Natural killer cell (primary cell): ENCODE measurements at places on chromosomes 7 and 10. TPM values are rescaled to one million over a fixed set of nuclear protein-coding genes. Genes with fewer than 3 reads are reported as not detected.

The ITGA8 gene
- not detected for total RNA-seq

- H3K27ac ChIP-seq = no peak overlapping the region
- no peak for DNase-seq
- H3K27me3 ChIP-seq = no peaks in the 10 kb centered on the region
Observed at GRCh38 chr10:79318369-79318768, 28.9 kb upstream of the PPIF start.

DNA sequence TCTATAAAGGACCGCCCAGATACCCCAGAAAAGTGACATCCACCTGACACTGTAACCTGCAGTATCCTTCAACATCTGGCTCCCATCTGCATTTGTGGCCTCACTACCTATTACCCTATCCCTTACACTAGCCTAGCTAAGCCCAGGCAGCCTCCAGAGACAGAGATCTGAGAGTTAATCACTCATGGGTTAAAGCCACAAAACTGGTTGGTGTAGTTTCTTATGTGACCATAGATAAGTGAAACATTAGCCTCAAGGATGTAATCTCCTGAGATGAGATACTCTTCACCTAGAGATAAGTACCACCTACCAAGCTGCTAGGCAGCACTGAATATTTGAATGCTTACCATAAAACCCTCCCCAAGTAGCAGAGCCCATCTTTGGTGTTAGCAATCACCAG is 35.4 kb downstream of the CTTNBP2 start:
- H3K4me3 ChIP-seq = no peak overlapping the region
- no peak for DNase-seq
- no peaks in the 10 kb centered on the region for H3K36me3 ChIP-seq
- no peak overlapping the region for H3K27ac ChIP-seq
- no peaks in the 10 kb centered on the region for H3K4me1 ChIP-seq
- no peaks in the 10 kb centered on the region for H3K27me3 ChIP-seq

- H3K27ac ChIP-seq = no peak overlapping the region
- no peak overlapping the region for H3K4me3 ChIP-seq
- no peaks in the 10 kb centered on the region for H3K27me3 ChIP-seq
Observed at GRCh38 chr7:92404170-92404614, 43.1 kb upstream of the GATAD1 start.

DNA sequence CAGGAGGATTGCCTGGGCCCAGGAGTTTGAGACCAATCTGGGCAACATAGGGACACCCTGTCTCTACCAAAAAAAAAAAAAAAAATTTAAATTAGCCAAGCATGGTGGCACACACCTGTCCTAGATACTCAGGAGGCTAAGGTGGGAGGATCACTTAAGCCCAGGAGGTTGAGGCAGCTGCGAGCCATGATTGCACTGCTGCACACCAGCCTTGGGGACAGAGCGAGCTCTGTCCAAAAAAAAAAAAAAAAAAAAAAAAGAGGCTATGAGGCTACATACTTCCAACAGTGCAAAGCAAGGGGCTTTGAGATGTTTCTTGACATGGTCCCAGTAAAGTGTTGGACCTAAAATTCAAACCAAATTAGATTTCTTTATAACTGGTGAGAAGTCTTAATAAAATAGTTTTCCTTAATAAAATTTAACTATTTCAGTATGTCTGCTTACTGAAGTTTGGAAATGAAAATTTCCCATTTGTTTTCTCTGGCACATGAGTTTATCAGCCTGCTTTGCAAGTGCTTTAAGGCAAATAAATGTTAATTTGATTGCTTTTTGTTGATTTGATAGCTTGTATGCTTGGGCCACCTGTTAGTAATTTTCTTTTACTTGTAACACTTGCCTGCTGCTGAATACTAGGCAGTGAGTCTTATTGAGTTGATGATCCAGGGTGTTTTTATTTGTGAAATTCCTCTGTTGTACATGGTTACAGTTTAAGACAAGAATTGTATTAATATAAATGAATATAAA is 16.1 kb downstream of the CALU start:
- no peak for DNase-seq
- H3K36me3 ChIP-seq = peaks cover 56% of the 10 kb centered on the region
- H3K27ac ChIP-seq = no peak overlapping the region
- no peaks in the 10 kb centered on the region for H3K4me1 ChIP-seq
- no peak overlapping the region for H3K4me3 ChIP-seq
- no peaks in the 10 kb centered on the region for H3K27me3 ChIP-seq

The MMD2 gene
- total RNA-seq = not detected

The HHEX gene
- total RNA-seq = 20.3 TPM

GRCh38 chr7:40808378-40808942 is 673.7 kb downstream of the SUGCT start:
- no peak for DNase-seq
- no peaks in the 10 kb centered on the region for H3K4me1 ChIP-seq
- H3K36me3 ChIP-seq = no peaks in the 10 kb centered on the region
- H3K27me3 ChIP-seq = no peaks in the 10 kb centered on the region
- H3K27ac ChIP-seq = no peak overlapping the region
- H3K4me3 ChIP-seq = no peak overlapping the region

DNA sequence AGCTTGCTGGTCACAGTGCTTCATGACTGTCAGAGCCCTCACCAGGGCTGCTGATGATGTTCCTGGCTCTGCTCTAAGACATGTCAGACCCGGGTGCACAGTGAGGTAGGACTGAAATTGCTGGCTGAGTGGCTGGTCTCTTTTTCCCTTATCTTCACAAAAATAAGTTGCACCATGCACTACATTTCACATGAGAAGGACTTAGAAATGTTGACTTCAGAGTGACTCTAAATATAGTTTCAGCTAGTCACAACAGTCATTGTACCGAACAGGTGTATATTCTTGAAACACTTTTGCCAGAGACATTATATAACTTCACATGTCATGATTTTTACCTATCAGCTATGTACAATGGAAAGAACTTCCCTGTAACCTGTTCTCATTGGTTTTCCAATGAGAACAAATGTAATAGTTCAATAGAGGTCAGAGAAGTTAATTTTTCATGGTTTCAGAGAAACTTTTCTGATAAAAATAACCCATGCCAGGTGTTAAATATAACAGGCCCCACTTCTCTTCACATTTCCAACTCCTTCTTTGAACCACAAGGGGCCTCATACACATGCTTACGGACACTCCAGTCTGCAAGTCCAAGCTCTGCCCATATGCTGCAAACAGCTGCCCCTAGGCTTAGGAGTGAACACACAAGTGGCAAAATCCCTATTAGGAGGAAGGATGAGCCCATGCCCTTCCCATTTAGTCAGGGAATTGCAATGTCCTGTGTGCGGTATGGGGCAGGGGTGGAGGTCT is 115.6 kb downstream of the CDK6 start:
- DNase-seq = no peak
- peaks cover 19% of the 10 kb centered on the region for H3K36me3 ChIP-seq
- H3K4me3 ChIP-seq = no peak overlapping the region
- H3K27ac ChIP-seq = no peak overlapping the region

GRCh38 chr10:11282156-11282555 is 264.5 kb downstream of the CELF2 start:
- H3K4me1 ChIP-seq = peaks cover 15% of the 10 kb centered on the region
- no peak overlapping the region for H3K27ac ChIP-seq
- H3K4me3 ChIP-seq = no peak overlapping the region
- H3K27me3 ChIP-seq = no peaks in the 10 kb centered on the region
- peaks cover 81% of the 10 kb centered on the region for H3K36me3 ChIP-seq
- no peak for DNase-seq

- H3K4me1 ChIP-seq = no peaks in the 10 kb centered on the region
- no peak for DNase-seq
- H3K36me3 ChIP-seq = no peaks in the 10 kb centered on the region
Observed at GRCh38 chr10:108230478-108231170, 1066.1 kb upstream of the SORCS1 start.

The MSMB gene
- total RNA-seq = not detected

DNA sequence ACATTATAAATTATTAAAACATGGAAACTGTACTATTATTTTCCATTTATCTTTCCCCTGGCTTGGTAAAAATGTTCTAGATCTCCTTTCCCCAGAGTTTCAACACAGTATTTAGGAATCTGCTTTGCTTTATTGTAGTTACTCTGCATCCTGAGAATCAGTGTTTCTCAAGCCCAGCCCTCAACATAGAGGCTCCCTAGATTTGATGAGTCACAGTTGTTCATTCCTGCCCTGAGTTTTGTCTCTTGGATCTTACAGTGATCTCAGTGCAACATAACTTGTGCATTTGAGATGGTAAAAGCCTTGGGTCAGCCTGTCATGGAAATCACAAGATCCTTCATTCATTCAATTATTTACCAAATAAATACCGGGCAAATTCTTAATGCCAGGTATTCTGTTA is 63.0 kb downstream of the VAX1 start:
- no peaks in the 10 kb centered on the region for H3K36me3 ChIP-seq
- DNase-seq = no peak
- no peak overlapping the region for H3K27ac ChIP-seq
- H3K4me3 ChIP-seq = no peak overlapping the region

DNA sequence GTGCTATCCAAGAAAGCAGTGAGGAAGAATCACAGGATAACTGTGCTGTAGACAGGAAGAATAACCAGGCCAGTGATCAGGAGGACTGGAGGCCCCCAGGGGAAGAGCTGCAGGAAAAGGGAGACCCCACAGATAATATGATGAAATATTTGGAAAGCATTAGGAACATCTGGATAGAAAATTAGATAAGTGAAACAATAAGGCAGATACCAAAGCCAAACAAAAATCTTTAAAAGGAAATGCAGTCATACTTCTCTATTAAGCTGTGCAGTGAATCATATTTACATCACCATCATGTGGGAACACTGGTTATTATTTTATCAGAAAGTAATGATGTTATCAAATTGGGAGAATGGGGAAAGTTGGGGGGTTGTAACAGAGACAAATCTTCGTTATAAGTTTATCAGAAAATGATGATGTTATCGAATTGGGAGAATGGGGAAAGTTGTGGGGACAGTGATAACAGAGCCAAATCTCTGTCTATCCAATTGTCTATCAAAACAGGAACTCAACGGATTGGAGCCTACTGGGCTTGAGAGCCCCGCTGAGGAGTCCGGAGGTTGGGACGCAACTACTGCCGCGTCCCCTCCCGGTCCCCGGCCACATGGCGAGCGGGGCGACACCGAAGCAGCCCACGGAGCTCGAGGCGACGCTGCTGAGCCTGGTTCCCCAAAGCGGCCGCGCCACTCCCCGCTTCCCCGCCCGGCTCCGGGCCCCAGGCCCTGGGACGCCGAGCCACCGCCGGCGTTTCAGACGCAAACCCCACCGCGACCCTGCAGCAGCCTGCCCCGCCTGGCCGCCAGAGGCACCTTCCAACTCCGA is 14.0 kb upstream of the RALA start:
- no peak for DNase-seq
- H3K4me1 ChIP-seq = peaks cover 3% of the 10 kb centered on the region
- H3K27me3 ChIP-seq = peaks cover 13% of the 10 kb centered on the region
- no peak overlapping the region for H3K4me3 ChIP-seq
- no peak overlapping the region for H3K27ac ChIP-seq
- H3K36me3 ChIP-seq = no peaks in the 10 kb centered on the region

DNA sequence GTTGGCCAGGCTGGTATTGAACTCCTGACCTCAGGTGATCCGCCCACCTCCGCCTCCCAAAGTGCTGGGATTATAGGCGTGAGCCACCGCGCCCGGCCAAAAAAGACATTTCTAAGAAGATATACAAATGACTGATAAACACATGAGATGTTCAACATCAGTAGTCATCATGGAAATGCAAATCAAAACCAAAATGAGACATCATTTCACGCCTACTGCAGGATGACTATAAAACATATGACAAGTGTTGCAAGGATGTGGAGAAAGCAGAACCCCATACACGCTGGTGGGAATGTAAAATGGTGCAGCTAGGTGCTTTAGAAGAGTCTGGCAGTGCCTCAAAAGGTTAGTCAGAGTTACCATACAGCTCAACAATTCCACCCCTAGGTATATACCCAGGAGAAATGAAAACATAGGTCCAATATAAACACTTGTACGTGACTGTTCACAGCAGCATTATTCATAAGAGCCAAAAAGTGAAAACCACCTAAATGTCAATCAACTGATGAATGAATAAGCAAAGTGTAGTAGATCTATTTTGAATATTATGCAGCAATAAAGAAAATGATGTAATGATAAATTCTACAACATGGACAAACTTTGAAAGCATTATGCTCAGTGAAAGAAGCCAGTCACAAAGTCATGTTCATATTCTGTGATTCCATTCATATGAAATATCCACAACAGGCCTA is 24.5 kb downstream of the TMEM209 start:
- H3K27me3 ChIP-seq = no peaks in the 10 kb centered on the region
- H3K27ac ChIP-seq = no peak overlapping the region
- no peaks in the 10 kb centered on the region for H3K4me1 ChIP-seq
- H3K36me3 ChIP-seq = peaks cover 54% of the 10 kb centered on the region

The TMEM120A gene
- 24.3 TPM for total RNA-seq

DNA sequence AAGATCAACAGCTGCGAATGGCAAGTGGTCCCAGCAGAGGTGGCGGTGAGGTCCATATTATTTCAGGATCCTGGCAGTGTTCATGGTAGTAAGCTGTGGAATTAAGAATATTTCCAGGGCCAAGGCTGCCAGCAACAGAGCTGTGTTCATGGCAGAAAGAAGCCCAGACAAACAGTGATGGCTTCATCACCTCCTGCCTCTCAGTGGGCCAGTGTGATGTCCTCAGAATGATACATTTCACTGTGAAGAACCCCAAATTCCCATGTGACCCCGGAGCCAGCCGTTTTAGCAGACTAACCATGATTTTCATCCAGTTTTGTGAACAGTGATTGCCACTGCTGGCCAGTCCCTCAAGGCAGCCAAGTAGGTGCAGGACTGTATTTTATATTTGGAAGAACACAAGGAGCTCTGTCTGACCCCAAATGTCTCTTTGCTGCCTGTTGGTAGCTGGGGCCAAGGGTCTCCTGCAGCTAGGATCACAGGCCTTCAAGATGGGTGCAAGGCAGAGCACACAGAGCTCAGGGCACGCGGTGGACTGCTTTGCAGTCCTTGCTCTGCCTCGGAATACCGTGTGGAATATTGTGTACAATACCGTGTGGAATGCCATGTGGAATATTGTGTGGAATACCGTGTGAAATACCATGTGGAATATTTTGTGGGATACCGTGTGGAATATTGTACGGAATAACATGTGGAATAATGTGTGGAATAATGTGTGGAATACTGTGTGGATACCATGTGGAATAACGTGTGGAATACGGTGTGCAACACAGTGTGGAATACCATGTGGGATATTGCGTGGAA is 132.3 kb upstream of the CHST15 start:
- H3K36me3 ChIP-seq = no peaks in the 10 kb centered on the region
- peak; percentile 52 for DNase-seq
- H3K4me1 ChIP-seq = peaks cover 20% of the 10 kb centered on the region
- no peak overlapping the region for H3K27ac ChIP-seq

GRCh38 chr7:22386865-22387264 is 29.9 kb upstream of the RAPGEF5 start:
- no peak overlapping the region for H3K27ac ChIP-seq
- no peaks in the 10 kb centered on the region for H3K27me3 ChIP-seq
- H3K4me3 ChIP-seq = no peak overlapping the region

The DRGX gene
- not detected for total RNA-seq

The REPIN1 gene
- total RNA-seq = 58.9 TPM

DNA sequence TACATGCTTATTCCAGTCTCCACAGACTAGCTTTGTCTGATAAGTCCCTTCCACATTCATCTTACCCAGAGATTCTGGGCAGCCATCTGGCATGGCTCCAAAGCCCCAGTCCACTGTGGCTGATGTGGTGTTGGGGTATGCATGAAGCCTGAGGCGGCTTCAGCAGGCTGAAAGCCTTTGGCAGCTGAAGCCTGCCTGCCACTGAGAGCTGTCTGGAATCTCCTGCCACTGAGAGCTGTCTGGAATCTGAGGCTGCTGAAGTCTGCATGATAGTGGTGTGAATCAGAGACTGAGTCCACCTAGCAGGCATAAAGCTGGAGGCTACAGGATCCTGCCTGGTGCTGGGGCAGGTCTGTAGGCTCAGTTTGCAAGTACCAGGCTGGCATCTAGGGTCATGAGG is 87.1 kb downstream of the DYNC1I1 start:
- H3K4me1 ChIP-seq = no peaks in the 10 kb centered on the region
- H3K4me3 ChIP-seq = no peak overlapping the region
- H3K27me3 ChIP-seq = no peaks in the 10 kb centered on the region
- H3K27ac ChIP-seq = no peak overlapping the region
- no peaks in the 10 kb centered on the region for H3K36me3 ChIP-seq
